Activated naive CD4-positive, alpha-beta T cell treated with anti-CD3 and anti-CD28 coated beads, Interleukin-2, amount 10 ng/mL, durations not matched to agents 5 hours and 36 hours (primary cell): ENCODE measurements at places on chromosomes 7 and 10. TPM values are rescaled to one million over a fixed set of nuclear protein-coding genes. Genes with fewer than 3 reads are reported as not detected.

PDGFA gene
- 0.48 TPM for total RNA-seq

PVRIG gene
- total RNA-seq, result 70.9 TPM

RPEL1 gene
- not detected for total RNA-seq

FAM20C gene
- 1.2 TPM for total RNA-seq

RTKN2 gene
- 8.3 TPM for total RNA-seq

CYP3A5 gene
- total RNA-seq, result not detected

OR6B1 gene
- total RNA-seq, result not detected

CPA4 gene
- total RNA-seq, result not detected

CTNNA3 gene
- total RNA-seq, result 0.33 TPM

SNX10 gene
- total RNA-seq, result 22.9 TPM

HOXA9 gene
- total RNA-seq, result not detected

MEIG1 gene
- 0.58 TPM for total RNA-seq

HABP2 gene
- total RNA-seq, result not detected

TMEM72 gene
- not detected for total RNA-seq

ALOX5 gene
- 13.4 TPM for total RNA-seq

OPN4 gene
- not detected for total RNA-seq

SFMBT2 gene
- total RNA-seq, result 32.1 TPM

ACBD7 gene
- total RNA-seq, result 4.5 TPM
